ENCODE measurements at places on chromosomes 4 and X.
A peak's percentile ranks its signal among the peaks of the same experiment; 100 is the strongest.

DNA sequence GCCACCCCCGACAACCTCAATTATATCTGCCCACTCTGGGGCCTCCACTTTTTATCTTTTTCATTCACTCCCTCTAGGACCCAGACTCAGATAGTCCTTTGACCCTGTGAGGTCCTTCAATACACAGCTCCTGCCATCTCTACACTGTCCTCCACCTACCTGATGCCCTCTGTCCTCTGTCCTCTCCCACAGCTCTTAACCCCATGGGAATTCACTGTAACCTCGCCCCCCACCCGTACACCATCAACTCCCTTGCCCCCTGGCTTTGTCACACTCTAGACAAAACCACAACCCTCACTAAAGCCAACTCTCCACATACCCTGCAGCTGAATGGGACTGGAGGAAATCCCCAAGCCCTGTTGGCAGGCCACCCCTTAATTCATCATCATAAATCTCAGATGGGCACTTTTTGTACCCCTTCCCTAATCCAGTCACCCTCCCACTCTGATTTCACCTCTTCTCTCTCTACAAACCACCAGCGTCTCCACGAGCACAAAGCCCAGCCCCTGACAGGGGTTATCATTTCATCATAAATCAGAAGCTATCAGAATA is 52.3 kb upstream of the ENPP6 start:
- DNase-seq: no peak

DNA sequence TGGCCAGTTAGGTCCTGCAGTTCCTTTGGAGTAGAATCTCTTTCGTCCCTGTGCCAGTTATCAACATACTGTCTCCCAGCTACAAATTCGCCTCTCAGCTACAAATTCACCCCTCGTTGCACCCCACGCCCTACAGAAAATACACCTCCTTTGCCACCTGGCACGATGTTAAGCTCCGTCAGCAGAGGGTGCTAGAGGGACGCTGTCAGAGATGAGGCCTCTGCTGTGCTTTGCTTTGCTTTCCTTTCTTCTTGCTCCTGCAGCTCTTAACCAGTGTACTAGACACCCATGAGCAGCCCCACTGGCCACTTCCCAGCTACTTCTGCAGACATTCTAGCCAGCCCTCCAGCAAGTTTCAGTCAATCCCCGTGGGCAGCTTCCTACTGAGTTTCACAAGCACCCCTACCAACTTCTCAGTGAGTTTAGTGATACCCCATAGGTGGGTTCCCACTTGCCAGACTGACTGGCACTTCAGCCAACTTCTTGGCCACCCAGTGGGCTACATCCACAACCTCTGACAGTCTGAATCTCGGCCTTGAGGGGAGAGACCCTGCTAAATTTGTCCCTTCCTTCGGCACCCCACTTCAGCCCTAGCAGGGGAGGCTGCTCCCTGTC is 21.8 kb downstream of the HAUS3 start:
- DNase-seq: peak; percentile 26

- no peak for DNase-seq
Observed at GRCh38 chr4:159009521-159009920, 93.4 kb upstream of the RAPGEF2 start.

DNA sequence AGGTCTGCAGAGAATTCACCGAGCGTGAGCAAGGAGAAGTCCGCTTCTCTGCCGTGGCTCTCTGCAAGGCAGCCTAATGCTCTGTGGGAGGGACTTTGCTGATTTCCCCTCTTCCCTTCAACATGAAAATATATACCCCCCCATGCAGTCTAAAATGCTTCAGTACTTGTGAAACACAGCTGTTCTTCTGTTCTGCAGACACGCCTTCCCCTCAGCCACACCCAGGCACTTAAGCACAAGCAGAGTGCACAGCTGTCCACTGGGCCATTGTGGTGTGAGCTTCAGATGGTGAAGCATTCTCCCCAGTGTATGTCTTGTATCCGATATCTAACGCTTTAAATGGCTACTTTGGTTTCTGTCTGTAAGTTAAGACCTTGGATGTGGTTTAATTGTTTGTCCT is 11.3 kb downstream of the UCHL1 start:
- DNase-seq: no peak

GRCh38 chr4:184563621-184564020 is 85.6 kb downstream of the CASP3 start:
- no peak for DNase-seq

- no peak for DNase-seq
Observed at GRCh38 chr4:103365285-103365684, 167.1 kb upstream of the CENPE start.

DNA sequence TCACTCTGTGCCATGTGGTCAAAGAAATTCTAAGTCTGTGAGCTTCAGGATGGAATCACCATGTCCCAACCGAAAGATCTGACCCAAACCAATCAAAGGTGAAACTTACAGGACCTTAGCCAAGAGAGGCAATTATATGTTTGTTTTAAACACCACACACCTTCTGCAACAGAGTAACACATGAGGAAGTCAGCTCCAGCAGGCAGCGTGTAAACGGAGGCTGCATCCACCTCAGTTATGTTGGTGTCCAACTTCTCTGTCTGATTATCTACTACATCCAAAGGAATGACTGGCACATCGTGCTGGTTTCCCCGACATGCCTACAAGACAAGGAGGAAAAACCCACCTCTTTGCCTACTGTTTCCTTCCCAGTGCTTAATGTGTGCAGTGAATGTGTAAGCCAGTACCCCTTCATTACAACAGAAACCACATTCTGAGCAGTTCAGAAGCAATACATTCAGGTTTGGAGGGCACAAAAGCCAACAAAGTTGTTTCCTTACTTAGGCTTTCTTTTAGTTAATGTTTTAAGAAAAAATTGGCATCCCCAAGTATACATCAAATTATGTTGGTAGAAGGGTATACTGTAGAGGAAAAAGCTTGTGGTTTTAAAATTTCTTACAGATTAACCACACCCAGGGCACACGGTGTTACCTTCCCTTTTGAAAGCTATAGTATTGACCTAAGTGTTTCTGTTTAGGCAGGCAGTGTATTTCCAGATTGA is 12.4 kb downstream of the CASP6 start:
- DNase-seq: no peak

- no peak for DNase-seq
Observed at GRCh38 chr4:104217526-104217925, 277.2 kb downstream of the CXXC4 start.

GRCh38 chr4:119659576-119659975 is 31.0 kb upstream of the PDE5A start:
- no peak for DNase-seq

GRCh38 chrX:17009856-17010625 is 63.6 kb downstream of the REPS2 start:
- DNase-seq: no peak

DNA sequence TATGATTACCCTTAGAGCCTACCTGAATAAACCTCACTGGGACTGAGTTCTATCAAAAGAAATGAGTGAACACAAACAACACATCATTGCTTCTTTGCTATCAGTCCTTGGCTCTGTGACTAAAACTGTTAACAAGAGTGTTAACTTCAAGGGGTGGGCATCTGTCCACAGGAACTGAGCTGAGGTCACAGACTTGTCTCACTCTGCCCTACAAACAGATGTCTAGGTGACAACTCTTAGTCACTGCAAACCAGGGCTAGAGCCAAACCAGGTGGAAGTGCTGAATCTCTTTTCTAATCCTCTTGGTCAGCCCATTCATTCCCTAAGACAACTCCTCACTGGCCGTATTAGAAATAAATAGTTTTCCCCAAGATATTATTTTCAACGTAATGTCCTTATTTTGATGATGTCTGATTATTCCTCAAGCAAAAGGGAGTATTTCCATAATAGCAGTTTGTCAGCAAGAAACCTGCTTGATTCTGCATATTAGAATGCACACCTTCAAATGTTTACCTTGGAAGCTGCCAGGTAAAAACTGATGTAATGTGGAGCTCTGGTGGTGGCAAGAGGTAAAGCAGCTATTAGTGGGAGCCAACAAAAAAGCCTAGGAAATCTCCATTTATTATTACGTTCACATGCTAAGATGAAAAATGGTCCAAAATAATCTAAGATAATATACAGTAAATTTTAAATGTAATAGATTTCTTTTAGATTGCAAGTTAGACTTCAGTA is 4.0 kb downstream of the COL25A1 start:
- no peak for DNase-seq

GRCh38 chr4:105135785-105136184 is 10.9 kb upstream of the TET2 start:
- DNase-seq: peak; percentile 80

- no peak for DNase-seq
Observed at GRCh38 chr4:55251342-55251741, 94.7 kb upstream of the SRD5A3 start.

GRCh38 chr4:181766061-181766548 is 477.1 kb upstream of the TENM3 start:
- DNase-seq: no peak

DNA sequence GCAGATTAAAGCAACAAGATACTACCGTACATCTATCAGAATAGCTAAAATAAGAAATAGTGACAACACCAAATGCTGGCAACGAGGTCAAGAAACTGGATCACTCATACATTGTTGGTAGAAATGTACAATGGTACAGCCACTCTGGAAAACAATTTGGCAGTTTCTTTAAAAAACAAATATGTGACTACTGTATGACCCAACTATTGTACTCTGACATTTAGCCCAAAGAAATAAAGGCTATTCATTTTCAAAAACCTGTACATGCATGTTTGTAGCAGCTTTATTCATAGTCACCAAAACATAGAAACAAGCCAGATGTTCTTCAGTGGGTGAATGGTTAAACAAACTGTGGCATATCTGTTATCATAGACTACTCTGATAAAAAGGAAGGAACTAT is 8.2 kb downstream of the CLCN3 start:
- no peak for DNase-seq

- DNase-seq: no peak
Observed at GRCh38 chr4:33722254-33722653, 2522.1 kb downstream of the ARAP2 start.

All from SK-N-MC (cell line).